ENCODE measurements at places on chromosomes 6 and 20. TPM values are rescaled to one million over a fixed set of nuclear protein-coding genes. Genes with fewer than 3 reads are reported as not detected.

DNA sequence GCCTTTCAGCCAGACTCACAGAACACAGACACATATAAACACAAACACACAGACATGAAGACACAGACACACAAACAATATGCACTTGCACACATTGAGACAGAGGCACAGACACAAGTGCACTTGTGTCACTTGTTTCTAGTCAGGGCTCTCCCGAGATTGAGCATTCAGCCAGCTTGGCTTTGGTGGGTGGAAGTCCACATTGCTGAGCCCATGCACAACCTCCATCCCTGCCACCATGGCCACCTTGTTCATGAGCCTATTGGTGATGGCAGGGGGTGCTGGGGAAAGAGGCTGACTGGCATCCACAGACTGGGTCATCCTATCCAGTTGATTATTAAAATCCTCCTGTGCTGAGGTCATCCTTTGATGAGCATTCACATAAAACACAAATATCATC, 11.5 kb upstream of the CST7 start:
- DNase-seq: no peak

Gene PDE10A
- 0.40 TPM for polyA plus RNA-seq

DNA sequence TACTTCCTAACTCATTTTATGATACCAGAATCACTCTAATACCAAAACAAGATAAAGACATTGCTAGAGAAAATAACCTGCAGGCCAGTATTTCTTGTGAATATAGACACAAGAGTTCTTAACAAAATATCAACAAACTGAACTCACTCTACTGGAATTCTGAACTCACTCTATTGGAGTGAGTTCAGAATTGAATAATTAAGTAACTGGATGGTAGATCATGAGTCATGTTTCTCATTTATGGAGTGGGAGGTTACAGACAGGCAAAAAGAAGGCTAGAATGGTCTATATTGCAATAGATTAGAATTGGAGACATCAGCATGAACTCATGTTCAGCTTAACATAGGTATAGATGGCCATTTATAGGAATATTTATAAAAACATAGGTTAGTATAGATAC, 26.6 kb upstream of the C6orf58 start:
- DNase-seq: peak; percentile 46

Gene COL21A1
- 0.07 TPM for polyA plus RNA-seq

- no peak for DNase-seq
These were observed 71.9 kb upstream of the CNR1 start for GRCh38 chr6:88238065-88238464.

Gene HLA-DRB5
- not detected for polyA plus RNA-seq

Gene HLA-DQB1
- not detected for polyA plus RNA-seq

DNA sequence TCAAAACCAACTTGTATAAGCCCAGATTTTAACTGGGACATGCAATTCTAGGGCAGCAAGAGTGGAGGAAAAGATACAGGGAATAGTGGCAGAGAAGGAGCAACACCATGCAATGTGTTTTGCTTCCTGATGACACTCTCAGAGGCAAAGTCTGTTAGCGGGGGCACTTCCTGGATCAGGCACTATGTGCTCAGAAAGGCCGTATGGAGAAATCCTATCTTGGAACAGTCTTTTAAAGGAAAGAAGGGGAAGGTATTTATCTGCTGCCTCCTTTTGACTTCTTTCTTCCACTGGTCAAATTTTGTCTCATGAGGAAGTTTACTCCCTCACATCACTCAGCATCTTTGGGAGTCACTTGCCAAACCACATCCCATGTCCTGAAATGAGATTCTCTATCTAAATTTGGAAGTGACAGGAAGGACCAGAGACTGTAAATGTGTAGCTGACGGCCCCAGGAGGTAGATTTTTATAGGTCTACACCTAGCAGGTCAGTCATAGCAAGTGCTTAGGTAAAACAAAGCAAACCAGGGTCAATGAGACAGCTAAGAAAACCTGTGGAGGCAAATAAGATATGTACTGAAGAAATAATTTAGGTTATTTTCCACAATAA, 91.7 kb upstream of the ELOVL5 start:
- DNase-seq: no peak

DNA sequence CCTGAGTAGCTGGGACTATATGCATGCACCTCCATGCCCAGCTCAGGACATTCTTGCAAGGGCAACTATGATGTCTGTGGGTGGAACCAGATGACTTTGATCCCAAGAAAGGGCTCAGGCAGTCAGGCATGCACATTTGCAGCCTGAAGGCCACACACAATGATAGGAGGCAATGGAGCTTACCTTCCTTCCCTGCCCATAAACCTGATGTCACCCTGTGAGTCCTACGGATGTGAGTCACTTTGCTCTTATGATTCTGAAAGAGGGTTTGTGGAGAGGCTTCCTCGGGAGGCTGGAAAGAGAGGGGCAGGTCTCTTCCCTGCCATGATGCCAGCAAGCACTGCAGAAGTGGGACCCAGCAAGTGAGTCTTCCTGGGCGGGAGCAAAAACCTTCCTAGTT, 202.4 kb downstream of the LY86 start:
- no peak for DNase-seq

Gene MAP7
- polyA plus RNA-seq: 0.45 TPM

DNA sequence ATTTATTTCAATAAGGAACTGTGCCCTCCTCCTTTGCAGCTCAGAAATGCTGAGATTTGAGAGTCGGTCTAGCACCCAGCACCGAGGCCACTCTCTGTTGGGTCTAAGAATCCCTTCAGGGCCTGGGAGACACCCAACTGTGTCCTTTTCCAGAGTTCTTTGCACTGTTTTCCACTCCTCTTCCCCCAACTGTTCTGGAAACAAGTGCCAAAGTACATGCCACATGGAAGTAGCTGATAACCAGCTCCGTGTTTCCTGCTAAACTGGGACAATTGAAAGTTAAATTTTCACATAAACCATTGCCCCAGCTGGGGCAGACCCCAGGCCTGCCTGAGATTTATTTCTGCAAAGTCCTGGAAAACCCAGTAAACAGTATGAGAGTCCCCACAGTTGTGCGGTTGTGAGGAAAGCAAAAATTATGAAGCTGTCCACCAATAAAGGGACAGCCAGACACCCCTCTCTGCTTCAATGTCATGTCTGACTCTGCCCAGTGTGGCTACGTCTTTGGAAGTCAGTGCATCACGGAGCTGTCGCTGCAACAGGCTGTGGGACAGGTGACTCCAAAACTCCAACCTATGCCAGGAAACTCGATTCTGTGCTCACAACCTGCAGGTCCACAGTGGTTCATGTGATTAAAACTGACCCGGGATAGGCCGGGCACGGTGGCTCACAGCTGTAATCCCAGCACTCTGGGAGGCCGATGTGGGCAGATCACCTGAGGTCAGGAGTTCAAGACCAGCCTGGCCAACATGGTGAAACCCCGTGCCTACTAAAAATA, 178.0 kb upstream of the AFDN start:
- DNase-seq: no peak

GRCh38 chr20:17559338-17559737, 10.5 kb upstream of the DSTN start:
- no peak for DNase-seq

DNA sequence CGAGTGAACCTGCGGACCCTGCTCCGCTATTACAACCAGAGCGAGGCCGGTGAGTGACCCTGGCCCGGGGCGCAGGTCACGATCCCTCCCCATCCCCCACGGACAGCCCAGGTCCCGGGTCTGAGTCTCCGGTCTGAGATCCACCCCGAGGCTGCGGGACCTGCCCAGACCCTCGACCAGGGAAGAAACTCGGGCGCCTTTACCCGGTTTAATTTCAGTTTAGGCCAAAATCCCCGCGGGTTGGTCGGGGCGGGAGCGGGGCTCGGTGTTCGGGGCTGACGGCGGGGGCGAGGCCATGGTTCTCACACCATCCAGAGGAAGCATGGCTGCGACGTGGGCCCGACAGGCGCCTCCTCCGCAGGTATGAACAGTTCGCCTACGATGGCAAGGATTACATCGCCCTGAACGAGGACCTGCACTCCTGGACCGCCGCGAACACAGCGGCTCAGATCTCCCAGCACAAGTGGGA, 46.9 kb upstream of the TRIM26 start:
- no peak for DNase-seq

GRCh38 chr20:61320691-61321425, 68.8 kb downstream of the CDH4 start:
- no peak for DNase-seq

Gene COX4I2
- not detected for polyA plus RNA-seq

DNA sequence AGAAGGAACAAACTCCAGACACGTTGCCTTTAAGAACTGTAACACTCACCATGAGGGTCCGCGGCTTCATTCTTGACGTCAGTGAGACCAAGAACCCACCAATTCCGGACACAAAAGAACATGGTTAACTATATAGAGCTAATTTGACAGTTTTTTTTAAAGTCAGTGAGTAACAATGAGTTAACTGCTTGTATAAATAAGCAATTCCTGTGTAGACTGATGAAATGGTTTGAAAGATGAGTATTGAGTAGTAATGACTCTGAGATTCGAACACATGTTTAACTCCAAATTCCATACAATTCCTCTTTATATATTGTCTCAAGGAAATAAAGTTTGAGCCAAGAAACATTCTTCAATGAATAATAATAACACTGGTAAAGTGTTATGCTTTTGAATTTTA, 478.0 kb downstream of the MMUT start:
- no peak for DNase-seq

DNA sequence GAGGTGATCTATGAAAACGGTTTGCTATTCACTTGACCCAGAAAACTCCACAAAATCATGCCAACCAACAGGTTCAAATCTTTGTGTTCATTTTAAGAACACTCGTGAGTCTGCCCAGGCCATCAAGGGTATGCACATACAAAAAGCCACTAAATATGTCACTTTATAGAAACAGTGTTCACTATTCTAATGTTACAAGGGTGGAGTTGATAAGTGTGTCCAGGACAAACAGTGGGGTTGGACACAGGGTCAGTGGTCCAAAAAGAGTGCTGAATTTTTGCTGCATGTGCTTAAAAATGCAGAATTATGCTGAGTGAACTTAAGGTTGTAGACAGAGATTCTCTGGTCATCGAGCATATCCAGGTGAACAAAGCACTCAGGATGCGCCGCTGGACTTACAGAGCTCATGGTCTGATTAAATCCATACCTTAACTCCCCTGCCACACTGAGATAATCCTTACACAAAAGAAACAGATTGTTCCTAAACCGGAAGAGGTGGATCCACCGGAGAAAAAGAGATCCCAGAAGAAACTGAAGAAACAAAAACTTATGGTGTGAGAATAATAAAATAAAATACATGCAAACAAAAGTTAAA, 23.5 kb downstream of the KIAA0408 start:
- DNase-seq: no peak

Gene GFOD1
- polyA plus RNA-seq: 0.89 TPM

GRCh38 chr20:32271620-32272019, 5.8 kb upstream of the KIF3B start:
- DNase-seq: no peak

Gene ZC2HC1B
- polyA plus RNA-seq: not detected

DNA sequence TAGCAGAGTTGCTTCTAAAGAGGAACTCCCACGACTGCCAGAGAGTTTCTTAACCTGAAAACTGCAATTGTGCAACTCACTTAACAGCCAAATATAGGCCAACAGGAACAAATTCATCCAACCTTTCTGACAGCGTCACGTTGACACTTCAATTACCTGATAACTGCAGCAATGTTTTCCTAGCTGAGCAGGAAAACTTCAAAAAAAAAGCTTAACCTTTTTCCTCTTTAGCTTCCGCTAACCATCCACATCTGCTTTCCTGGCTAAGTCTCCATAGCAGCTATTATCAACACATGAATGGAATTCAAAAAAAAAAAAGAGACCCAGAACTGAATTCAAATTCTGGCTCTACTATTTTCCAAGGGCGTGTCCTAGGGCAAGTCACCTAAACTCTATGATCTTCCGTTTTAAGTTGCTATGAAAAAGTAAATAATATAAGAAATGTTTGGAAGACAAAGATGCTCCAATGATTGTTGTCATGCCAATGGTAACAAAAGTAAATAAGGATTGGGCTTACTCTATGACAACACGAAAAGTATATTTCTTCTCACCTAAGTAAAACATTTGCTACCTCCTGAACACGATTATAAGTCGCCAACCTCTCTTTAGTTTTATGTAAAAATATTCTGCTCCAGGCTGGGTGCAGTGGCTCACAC, 524.6 kb upstream of the JARID2 start:
- DNase-seq: no peak

GRCh38 chr6:64817525-64817924, 889.5 kb downstream of the EYS start:
- DNase-seq: no peak

DNA sequence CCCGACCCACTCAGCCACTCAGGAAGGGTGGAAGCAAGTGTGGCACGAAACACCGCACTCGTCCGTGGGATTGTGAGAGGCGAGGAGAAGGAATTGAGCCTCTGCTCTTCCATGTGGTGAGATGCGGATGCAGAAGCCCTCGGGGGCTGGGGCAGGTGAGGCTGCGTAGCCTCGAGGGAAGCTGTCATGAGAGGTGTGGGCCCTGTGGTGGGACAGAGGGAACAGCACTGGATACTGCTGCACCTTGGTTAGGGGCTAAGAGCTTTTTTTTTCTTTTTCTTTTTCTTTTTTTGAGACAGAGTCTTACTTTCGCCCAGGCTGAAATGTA, 86.5 kb downstream of the PTPN1 start:
- no peak for DNase-seq

DNA sequence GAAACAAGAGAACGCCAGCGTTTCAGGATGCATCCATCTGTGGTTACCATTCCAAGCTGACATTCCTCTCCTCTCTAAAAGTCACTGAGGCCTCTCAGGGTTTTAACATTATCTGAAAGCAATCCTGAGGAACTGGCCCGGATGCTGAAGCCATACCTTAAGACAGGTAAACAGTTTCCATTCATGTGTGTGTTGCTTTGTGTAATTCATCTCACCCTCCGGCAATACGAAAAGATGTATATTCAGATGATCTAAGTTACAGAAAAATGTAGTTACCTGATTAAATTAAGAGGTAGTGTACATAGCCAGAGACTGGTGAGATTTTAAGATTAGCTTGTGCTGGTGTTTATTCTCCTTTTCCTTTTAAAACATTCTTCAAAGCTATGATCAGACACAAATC, 68.4 kb upstream of the BACH2 start:
- DNase-seq: no peak

- DNase-seq: no peak
These were observed 138.9 kb upstream of the RALGAPA2 start for GRCh38 chr20:20851385-20851784.

GRCh38 chr6:143079325-143079640, 18.6 kb downstream of the AIG1 start:
- no peak for DNase-seq

GRCh38 chr20:1440024-1440423, 26.6 kb downstream of the NSFL1C start:
- DNase-seq: no peak

GRCh38 chr6:156720691-156721685, 56.2 kb upstream of the ARID1B start:
- no peak for DNase-seq

DNA sequence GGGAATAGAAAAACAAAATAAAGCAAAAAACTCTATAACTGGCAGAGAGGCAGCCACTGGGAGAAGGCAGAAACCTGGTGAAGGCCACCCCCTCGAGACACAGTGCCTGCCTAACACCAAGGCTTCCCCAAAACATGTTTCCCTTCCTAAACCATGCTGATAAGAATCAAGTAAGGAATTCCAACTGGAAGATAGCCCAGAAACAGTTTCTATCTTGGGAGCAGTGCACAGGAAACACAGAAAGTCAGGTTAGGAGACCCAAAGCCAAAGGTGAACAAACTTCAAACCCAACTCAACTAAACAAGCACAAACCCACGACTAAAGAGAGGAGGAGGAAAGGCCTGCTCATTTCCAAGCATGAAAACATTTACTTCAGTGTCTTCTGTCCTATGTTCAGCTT, 433.7 kb upstream of the RGS17 start:
- no peak for DNase-seq

Gene CST7
- 0.09 TPM for polyA plus RNA-seq

Data from BJ (cell line).